ENCODE measurements at places on chromosomes 7 and 10. TPM values are rescaled to one million over a fixed set of nuclear protein-coding genes. Genes with fewer than 3 reads are reported as not detected.

DNA sequence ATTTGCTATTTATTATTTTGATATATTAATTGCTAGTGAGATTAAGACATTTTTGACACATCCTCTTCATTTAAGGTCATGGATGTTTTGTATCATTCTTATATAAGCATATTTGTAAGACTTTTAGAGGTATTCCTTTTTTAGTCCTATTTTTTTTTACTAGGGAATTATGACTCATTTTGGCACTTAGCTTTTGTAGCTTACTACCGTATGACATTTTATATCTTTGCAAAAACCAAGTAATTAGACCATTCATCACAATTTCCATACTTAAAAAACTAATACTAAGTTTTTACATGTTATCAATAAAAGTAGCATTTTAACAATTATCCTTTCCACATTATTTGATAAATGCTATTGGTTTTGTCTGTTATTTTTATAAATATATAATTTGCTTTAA lies 41.6 kb downstream of the BMPR1A start:
- no peaks in the 10 kb centered on the region for H3K36me3 ChIP-seq
- ATAC-seq, result no peak
- H3K27ac ChIP-seq, result no peak overlapping the region
- H3K27me3 ChIP-seq, result no peaks in the 10 kb centered on the region
- H3K4me1 ChIP-seq, result peaks cover 16% of the 10 kb centered on the region
- H3K4me3 ChIP-seq, result no peak overlapping the region

DNA sequence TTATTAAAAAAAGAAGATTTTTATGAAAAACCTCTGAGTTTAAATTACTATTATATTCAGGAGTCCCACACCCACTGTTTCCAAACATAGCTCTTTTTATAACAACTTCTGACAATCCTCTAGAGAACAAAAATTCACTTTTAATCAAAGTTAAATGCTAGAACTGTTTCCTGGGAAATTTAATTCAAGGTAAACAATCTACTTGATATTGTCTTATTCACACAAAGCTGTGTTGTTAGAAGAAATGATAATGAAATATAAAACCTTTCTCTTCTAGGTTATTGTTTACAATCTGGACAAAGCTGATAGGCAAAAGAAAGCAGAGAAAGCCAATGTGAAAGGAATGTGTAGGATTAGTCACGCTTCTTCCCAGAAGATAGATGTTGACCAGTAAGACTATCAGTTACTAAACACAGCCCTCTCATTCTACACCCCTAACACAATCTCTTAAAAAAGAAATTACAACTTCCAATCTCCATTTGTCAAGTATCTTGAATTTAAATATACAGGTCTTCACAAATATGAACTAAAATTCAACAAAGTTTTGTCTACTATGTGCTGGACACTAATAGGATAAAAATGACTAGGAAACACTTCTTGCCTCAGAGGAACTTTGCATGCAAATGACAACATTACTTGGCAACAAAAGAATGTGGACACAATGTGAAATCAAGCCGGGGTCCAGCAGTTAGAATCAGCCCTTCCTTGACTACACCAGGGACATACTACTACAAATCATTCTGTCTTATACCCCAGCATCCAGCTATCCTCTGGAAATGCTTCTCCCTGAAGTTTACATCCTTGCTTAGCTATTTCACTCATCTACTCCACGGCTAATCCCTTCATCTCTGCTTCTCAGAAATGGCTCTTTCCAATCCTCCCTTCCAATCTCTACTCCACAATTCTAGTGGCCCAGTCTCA lies 123.7 kb downstream of the IMMP2L start:
- H3K36me3 ChIP-seq, result peaks cover 14% of the 10 kb centered on the region
- no peaks in the 10 kb centered on the region for H3K4me1 ChIP-seq
- no peaks in the 10 kb centered on the region for H3K27me3 ChIP-seq

DNA sequence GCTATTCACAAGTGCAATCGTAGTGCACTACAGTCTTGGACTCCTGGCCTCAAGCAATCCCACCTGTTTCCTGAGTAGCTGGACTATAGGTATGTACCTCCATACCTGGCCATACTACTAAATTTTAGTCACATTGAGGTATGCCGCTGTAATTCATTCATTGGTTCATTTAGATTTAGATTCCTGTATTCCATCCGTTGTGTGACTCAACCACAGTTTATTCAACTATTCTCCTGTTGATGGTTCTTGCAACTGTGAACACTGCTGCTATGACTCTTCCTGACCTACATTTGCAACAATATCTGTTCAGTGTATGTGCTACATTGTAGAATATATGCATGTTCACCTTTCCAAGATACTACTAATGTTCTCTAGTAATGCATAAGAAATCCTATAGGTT lies 8.0 kb upstream of the ZCCHC24 start:
- H3K4me1 ChIP-seq, result no peaks in the 10 kb centered on the region
- H3K27ac ChIP-seq, result no peak overlapping the region
- no peak overlapping the region for H3K4me3 ChIP-seq

DNA sequence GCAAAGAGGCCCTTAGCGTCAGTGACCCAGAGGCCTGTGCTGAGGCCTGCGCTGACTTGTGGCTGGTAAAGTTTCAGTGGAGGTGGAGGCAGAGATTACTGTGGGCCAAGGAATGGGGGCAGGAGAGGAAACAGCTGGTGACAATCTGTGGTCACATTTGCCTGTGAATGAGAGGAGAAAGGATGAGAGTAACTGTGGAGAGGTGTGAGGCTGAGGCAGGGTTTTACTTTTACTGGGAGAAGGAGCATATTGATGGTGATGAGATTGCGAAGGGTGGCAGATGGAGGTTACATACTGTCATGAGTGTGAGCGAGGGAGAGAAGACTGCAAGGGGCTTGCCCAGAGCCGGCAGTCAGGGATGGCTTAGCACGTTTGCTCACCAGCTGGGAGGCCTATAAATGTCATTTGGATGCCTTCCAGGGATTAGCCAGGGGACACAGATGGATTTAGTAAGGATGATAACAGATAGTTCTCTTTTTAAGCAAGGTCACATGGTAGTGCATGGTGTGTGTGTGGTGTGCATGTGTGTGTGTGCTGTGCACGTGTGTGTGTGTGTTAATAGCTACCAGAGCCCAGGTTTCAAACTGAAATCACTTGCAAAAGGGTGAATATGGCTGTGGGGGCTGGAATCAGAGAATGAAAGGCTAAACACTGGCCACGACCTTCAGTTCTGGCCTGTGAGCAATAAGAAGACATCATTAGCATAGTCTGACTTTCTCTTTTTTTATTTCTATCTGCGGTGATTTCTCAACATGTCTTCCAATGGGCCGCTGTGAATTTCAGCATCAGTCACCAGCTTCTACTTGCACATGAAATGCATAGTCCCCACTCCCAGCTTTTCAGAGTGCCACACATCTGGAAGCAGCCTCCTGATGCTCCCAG lies 291.5 kb upstream of the ZNF32 start:
- no peak for ATAC-seq
- peaks cover 11% of the 10 kb centered on the region for H3K27me3 ChIP-seq
- no peaks in the 10 kb centered on the region for H3K36me3 ChIP-seq
- no peaks in the 10 kb centered on the region for H3K4me1 ChIP-seq
- no peak overlapping the region for H3K27ac ChIP-seq
- H3K4me3 ChIP-seq, result no peak overlapping the region

GRCh38 chr10:36592964-36593363 lies 532.4 kb upstream of the ANKRD30A start:
- H3K27me3 ChIP-seq, result no peaks in the 10 kb centered on the region
- H3K4me3 ChIP-seq, result no peak overlapping the region
- no peak for ATAC-seq
- H3K36me3 ChIP-seq, result no peaks in the 10 kb centered on the region
- no peaks in the 10 kb centered on the region for H3K4me1 ChIP-seq

- ATAC-seq, result no peak
- H3K27me3 ChIP-seq, result no peaks in the 10 kb centered on the region
- H3K4me3 ChIP-seq, result no peak overlapping the region
- H3K36me3 ChIP-seq, result no peaks in the 10 kb centered on the region
- no peaks in the 10 kb centered on the region for H3K4me1 ChIP-seq
Measured at GRCh38 chr7:110685899-110686298, 405.0 kb upstream of the LRRN3 start.

DNA sequence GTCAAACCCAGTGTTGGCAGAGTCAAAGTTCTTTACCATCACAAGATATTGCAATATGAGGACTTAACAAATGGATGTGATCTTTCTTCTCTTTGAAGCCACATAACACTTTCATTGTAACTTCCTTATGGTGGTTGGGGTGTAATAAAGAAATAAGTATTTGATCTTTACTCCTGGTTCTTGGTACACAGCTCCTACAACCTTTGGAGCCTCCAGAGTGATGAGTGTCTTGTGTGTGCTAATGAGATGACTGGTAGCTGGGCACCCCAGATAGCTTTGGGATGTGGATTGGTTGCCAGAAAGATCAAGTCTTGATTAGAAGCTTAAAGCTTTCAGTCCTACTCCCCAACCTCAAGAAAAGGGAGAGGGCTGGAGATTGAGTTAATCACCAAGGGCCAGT lies 31.1 kb upstream of the YAE1 start:
- no peaks in the 10 kb centered on the region for H3K36me3 ChIP-seq
- no peaks in the 10 kb centered on the region for H3K4me1 ChIP-seq
- ATAC-seq, result no peak
- no peak overlapping the region for H3K4me3 ChIP-seq
- no peak overlapping the region for H3K27ac ChIP-seq
- peaks cover 11% of the 10 kb centered on the region for H3K27me3 ChIP-seq

- H3K36me3 ChIP-seq, result no peaks in the 10 kb centered on the region
- no peak for ATAC-seq
- peaks cover 3% of the 10 kb centered on the region for H3K27me3 ChIP-seq
- H3K4me3 ChIP-seq, result no peak overlapping the region
- H3K27ac ChIP-seq, result no peak overlapping the region
- no peaks in the 10 kb centered on the region for H3K4me1 ChIP-seq
Measured at GRCh38 chr10:120641695-120642094, 184.7 kb downstream of the PLPP4 start.

- peak; percentile 2 for ATAC-seq
- no peaks in the 10 kb centered on the region for H3K36me3 ChIP-seq
- peaks cover 31% of the 10 kb centered on the region for H3K4me1 ChIP-seq
Measured at GRCh38 chr7:128104108-128104742, 73.0 kb upstream of the LRRC4 start.

- no peaks in the 10 kb centered on the region for H3K36me3 ChIP-seq
- no peaks in the 10 kb centered on the region for H3K27me3 ChIP-seq
- H3K4me1 ChIP-seq, result no peaks in the 10 kb centered on the region
- ATAC-seq, result no peak
Measured at GRCh38 chr7:68238204-68238805, 1241.7 kb downstream of the TYW1 start.

GRCh38 chr7:96418581-96418980 lies 96.7 kb upstream of the SLC25A13 start:
- no peaks in the 10 kb centered on the region for H3K36me3 ChIP-seq
- no peak overlapping the region for H3K27ac ChIP-seq
- H3K4me3 ChIP-seq, result no peak overlapping the region
- no peaks in the 10 kb centered on the region for H3K4me1 ChIP-seq
- peaks cover 9% of the 10 kb centered on the region for H3K27me3 ChIP-seq

GRCh38 chr10:45278860-45279498 lies 36.4 kb downstream of the OR13A1 start:
- no peak for ATAC-seq
- no peak overlapping the region for H3K4me3 ChIP-seq
- peaks cover 3% of the 10 kb centered on the region for H3K27me3 ChIP-seq
- H3K27ac ChIP-seq, result no peak overlapping the region
- H3K4me1 ChIP-seq, result no peaks in the 10 kb centered on the region

DNA sequence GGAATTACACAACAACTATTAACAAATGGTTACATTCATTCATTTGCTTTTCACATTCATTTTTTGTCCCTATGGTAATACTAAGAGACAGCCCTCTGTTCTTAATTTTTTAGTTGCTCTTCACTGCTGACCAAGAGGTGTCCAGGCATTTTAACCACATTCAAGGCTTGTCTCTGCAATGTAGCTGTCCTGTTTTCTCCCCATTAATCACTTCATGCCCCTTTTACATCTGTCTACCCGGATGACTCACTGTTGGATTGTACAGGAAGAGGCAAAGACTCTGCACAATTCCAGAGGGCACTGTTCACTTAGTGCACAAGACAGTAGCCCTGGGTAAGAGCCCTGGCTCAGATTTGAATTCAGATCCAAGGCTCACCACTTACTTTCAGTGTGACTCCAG lies 168.5 kb downstream of the NOC3L start:
- H3K27ac ChIP-seq, result no peak overlapping the region
- ATAC-seq, result no peak
- peaks cover 18% of the 10 kb centered on the region for H3K27me3 ChIP-seq

DNA sequence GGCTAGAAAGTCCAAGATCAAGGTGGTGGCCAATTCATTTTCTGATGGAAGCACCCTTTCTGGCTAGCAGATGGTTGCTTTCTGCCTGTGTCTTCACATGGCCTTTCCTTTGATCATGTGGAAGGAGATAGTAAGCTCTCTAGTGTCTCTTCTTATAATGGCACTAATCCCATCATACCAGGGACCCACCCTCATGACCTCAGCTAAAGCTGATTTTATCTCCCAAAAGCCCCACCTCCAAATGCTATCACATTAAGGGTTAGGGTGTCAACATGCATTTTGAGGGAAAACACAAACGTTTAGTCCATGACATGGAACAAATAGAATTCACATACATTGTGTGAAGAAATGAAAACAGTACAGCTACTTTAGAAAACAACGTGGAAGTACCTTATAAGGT lies 100.0 kb downstream of the VPS50 start:
- no peaks in the 10 kb centered on the region for H3K27me3 ChIP-seq
- H3K36me3 ChIP-seq, result peaks cover 20% of the 10 kb centered on the region
- ATAC-seq, result no peak
- H3K27ac ChIP-seq, result no peak overlapping the region
- no peaks in the 10 kb centered on the region for H3K4me1 ChIP-seq
- H3K4me3 ChIP-seq, result no peak overlapping the region

- no peaks in the 10 kb centered on the region for H3K27me3 ChIP-seq
- H3K4me3 ChIP-seq, result no peak overlapping the region
- no peak overlapping the region for H3K27ac ChIP-seq
- no peaks in the 10 kb centered on the region for H3K4me1 ChIP-seq
Measured at GRCh38 chr7:33604056-33604455, 301.3 kb upstream of the BMPER start.

DNA sequence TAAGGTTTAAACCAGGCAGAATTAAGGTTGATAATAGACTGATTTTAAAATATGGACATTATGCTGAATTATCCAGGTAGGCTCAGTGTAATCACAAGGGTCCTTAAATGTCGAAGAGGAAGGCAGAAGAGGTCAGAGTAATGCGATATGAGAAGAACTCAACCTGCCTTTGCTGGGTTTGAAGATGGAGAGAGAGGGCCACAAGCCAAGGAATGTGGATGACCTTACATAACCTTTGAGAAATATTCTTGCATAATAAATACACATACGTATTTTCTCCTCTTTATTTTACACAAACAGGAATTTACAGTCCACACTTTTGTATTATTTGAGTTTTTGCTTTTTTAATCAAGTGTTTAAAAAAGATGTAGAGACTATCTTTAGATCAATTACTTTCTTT lies 88.5 kb downstream of the ST7 start:
- no peaks in the 10 kb centered on the region for H3K36me3 ChIP-seq
- no peak for ATAC-seq
- H3K4me1 ChIP-seq, result peaks cover 6% of the 10 kb centered on the region
- no peak overlapping the region for H3K27ac ChIP-seq
- H3K27me3 ChIP-seq, result no peaks in the 10 kb centered on the region

The ASZ1 gene
- total RNA-seq, result not detected

The SNX13 gene
- total RNA-seq, result 20.6 TPM

The CALHM2 gene
- 26.0 TPM for total RNA-seq

The TMEM130 gene
- not detected for total RNA-seq

The PLXDC2 gene
- not detected for total RNA-seq

All from activated T-helper 17 cell treated with anti-CD3 and anti-CD28 coated beads, Interleukin-2, amount 50 U/mL, for 72 hours (primary cell).